ENCODE measurements at places on chromosomes 4 and X.
A peak's percentile ranks its signal among the peaks of the same experiment; 100 is the strongest.

GRCh38 chrX:107716816-107717700 lies 58.5 kb downstream of the TSC22D3 start:
- DNase-seq: peak; percentile 73

GRCh38 chr4:3070709-3071500 lies 3.4 kb downstream of the HTT-AS start:
- DNase-seq: no peak

DNA sequence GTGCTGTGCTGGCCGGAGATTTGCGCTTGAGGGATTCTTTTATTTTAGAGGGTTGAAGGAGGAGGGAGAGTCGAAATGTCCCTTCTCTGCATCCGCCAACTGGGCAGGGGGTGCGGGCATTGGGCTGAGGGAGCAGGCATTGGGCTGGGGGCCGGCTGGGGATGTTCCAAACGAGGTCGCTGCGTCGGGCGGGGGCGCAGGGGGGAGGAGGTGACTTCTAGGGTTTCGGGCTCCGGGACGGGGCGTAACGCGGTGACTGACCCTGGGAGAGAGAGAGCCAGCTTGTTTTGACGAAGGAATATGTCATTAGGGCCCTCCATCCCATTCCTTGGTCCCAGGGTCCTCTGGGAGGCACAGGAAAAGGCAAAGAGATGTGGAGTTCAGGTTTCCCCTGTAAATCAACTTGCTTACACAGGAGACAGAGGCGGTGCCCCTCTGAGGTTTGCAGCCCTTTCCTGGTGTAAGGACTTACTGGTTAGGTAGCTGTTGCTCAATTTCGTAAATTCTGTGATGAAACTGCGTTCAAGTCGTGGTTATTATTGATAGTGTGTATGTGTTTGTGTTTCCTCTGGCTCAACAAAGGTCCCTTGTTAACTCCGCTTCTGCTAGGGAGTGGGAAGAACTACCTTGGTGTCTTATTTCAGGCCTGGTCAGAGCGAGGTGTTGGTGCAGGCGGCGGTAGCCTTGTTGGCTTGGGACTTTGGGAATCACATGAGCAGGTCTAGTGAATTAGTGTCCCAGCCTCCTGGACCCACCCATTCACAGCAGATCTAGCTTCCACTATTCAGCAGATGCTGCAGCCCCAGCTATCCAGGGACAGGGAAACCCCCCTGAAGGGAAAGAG lies 716 bp downstream of the FHIP1A start:
- no peak for DNase-seq

- DNase-seq: no peak
These were observed 12.1 kb downstream of the FGFBP1 start for GRCh38 chr4:15926486-15926885.

GRCh38 chrX:65451663-65452062 lies 82.9 kb downstream of the LAS1L start:
- DNase-seq: no peak

DNA sequence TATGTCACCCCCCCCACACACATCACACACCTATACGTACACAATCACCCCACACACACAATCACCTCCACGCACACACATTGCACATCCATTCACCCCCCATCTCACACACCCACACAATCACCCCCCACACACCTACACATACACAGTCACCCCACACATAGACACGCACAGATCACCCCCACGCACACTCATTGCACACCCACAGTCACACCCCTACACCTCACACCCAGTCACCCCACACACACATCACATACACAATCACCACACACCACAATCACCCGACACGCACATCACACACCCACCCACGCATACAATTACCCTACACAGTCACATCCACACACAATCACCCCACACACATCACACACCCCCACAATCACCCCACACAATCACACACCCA lies 15.9 kb upstream of the TADA2B start:
- DNase-seq: no peak

DNA sequence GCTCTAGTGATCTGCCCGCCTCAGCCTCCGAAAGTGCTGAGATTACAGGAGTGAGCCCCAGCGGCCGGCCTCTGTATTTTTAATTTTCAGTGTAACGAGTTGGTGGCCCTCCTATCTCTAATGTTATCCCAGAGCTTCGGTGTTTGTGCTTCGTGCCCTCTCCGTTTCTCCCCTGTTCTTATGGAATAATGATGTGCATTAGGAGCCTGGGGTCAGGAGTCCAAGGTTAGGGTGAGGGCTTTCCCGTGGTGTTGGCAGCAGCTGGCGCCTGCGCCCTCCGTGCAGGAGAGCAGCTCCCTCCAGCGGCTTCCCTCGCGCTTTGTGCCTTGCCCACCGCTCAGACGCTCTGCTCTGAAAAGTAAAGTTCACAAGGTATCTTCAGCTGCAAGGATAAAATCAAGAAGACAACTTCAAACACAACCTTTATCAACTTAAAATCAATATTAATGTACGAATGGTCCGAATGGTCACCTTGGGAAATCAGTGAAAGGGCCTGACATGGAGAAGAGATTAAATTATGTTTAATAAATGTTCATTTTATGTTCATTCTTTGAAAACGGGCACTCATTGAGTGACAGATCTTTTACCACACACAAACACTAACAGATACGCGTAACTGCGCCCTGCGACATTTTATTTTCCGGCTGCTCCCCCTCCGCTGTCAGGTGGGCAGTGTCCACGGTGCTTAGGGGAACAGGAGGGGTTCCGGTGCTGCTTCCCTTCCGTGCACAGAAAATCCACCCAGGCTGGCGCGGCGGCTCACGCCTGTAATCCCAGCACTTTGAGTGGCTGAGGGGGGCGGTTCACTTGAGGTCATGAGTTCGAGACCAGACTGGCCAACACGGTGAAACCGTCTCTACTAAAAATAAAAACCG lies 62.4 kb downstream of the TRAPPC11 start:
- DNase-seq: no peak

DNA sequence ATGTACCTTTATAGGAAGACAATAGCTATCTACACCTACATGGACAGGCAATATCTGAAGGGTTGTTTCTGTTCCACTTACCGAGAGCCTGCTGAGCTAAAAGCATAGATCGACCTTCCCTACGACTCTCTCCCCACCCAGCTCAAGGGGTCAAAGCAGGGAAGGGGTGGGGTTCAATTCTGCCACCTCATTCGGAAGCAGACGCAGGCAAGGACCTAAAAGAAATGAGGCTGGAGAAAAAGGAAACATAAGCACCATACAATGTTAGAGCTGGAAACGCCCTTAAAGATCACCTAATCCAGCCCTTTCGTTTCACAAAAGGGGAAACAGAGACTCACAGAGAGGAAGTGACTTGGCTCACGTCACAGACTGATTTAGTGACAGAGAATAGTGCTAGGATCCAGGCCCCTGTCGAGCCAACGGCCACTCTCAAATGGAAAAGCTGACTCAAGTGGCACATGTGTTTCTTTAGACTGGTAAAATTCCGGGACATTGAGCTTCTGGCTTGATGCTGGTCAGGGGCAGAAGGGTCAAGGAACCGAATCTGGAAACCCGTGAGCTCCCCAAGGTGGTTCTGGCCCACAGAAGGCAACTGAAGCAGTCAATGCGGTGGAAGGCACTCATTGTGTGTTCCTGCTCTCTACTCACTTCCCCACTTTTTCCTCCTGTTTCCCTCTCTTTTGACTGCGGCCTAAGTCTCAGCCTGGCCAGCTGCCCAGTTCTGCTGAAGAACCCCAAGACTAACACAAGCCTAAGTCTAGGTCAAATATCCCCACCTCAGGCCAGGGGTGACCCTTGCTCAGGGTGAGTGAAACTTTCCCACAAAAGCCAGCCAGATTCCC lies 7.5 kb downstream of the SEPTIN6 start:
- DNase-seq: peak; percentile 41

- no peak for DNase-seq
These were observed 243.4 kb downstream of the SCFD2 start for GRCh38 chr4:53122280-53123116.

DNA sequence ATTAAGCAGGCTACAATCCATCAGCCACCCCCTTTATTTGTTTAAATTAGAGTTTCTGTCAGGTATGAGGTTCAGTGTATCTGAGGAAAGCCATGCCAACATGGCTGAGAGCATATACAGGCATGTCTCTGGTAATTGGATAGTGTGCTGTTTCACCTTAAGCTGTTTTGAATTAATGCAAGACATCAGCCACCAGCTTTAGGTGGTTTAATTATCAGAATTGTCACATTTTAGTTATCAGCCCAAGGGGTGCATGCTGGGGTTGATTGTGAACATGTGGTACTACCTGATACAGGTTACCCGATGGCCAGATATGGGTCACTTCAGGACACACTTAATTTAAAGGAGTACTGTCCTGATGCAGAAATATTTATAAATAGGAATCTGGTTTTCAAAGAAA lies 353.2 kb upstream of the TENM3 start:
- no peak for DNase-seq

DNA sequence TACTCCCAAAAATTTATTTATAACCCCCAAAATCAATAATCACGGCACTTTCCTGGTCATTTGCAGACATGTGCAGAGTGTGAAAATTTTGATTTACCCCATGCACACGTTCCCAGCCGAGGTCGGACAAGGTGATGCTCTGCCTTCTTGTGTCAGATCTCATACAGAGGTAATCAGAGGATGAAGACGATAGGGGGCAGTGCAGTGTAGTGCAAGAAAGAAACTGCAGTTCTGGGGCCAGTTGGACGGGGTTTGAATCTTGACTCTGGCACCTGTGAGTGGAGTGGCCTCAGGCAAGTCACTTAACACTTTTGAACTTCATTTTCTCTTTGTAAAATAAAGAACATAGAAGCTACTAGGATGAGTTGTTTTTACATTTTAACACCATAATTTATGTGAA lies 88.4 kb downstream of the FRMPD3 start:
- DNase-seq: peak; percentile 6

DNA sequence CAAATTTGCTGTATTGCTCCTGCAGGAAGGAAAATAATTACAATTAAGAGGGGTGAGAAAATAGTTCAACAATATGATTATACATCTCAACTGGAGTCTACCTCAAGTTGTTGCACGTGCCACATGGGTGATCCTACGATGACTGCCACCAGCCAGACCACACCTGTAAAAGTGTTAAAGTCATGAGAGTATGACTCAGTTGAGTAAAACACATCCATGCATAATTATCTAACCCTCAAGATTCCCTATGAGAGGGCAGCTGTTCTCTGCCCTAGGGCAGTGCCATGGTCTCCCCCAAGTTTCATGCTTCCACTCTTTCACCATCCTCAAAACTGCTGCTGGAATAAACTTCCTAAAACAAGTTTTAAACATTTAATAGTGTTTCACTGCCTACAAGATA lies 44.1 kb downstream of the QRFPR start:
- DNase-seq: no peak

DNA sequence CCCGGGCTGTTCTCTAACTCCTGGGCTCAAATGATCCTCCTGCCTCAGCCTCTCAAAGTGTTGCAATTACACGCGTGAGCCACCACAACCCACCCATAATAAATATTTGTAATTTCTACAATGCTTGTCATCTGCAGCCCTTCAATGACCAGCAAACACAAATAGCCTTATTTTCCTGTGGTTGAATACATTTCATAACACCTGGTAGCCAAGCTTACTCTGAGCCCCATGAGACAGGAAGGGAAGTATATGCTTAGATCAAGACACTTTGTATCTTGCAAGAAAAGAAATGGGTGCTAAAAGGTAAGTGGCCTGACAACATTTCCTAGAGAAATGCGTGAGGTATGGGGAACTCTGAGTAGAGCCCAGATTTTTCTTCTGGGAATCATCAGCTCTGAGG lies 56.9 kb upstream of the PDGFRA start:
- DNase-seq: no peak

DNA sequence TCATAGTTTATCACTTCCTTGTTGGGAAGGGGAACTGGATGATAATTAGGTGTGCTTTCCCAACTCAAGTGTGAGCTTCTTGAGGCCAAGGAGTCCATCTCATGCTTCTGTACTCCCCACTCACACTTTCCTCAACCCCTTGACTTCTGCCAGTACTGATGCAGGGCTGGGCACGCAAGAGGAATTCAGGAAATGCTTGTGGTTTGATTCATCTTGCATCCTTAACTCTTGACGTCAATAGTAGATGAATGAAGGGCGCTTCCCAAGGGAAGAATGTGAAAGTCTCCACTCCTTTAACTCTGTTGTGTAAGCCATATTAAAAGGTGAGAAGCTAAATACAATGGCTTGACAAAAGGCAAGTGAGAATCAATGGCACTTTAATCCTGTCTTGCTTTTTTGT lies 101.8 kb downstream of the AGTR2 start:
- DNase-seq: no peak

DNA sequence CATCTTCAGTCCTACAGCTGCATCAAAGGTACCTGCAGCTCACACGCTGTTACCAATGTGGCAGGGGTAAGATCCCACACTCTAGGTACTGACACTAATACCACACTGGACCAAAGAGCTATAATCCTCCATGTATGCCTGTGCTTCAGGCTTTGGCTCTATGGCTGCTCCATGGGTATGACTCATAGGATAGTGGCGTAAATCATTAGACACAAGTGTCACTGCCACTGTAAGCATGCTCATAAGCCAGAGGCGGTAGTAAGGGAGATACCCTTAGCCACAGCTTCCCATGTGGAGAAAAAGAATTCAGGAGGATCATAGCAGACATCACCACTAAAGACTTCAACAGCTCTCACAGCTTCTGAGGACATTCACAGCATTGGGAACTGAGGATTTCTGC lies 287.5 kb downstream of the ACTRT1 start:
- no peak for DNase-seq

DNA sequence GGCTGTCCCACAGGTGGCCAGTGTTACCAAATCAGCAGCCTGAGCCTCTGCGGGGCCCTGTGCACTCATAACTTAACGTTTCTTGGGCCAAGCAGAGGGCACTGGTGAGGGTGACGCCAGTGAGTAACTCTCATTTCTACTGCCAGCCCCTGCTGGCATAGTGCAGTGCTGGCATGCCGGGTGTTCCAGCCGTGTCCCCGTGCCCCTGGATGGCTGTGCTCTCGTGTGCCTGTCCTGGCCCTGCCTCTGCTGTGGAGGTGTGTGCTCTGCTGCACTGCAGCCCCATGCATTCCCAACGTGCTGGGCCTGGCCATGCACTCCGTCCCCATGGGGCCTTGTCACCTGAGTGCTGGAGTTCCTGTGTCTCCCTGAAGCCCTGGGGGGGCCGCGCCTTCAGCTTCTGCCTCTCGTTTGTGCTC lies 14.7 kb downstream of the TBC1D14 start:
- no peak for DNase-seq

GRCh38 chr4:140499391-140499790 lies 1.3 kb upstream of the MGAT4D start:
- DNase-seq: no peak

DNA sequence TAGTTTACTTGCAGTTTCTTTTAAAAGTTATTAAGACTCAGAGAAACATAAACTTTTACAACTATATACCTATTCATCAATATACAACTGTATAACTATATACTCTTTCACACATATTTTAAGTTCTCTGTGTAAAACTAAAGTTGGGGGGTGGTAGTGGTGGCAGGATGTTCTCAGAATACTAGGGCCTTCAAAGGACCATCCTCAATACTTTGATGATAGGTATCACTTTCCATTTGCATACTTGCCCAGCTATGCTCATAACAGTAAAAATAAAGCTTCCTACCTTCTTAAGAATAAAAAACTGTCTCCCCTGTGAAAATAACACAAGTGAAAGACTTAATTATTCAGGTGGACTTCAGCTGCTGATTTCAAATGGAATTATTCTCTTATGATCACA lies 2.9 kb upstream of the GALNT7 start:
- DNase-seq: no peak
